Stimulated activated CD4-positive, alpha-beta T cell treated with anti-CD3 and anti-CD28 coated beads, Interleukin-15, amount 100 ng/mL, for 1 hour (primary cell): ENCODE measurements at places on chromosomes 4 and X.

DNA sequence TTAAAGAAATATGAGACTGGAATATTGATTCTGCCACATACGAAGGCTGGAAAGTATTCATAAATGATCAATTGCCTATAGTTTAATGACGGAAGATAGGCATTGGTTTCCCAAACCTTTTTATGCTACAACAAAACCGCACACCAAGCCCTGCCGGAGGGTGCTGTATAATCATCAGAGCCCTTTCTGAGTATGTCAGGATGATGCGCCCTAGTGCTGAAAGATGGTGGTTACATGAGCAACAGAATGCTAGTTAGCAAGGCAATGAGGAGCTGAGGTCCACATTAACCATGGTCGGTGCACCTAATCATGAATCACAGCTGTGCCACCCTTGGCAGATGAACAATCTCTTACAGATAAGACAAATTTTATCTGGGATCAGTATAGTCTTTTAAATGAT, 491.1 kb downstream of the PACRGL start:
- no peak for DNase-seq

DNA sequence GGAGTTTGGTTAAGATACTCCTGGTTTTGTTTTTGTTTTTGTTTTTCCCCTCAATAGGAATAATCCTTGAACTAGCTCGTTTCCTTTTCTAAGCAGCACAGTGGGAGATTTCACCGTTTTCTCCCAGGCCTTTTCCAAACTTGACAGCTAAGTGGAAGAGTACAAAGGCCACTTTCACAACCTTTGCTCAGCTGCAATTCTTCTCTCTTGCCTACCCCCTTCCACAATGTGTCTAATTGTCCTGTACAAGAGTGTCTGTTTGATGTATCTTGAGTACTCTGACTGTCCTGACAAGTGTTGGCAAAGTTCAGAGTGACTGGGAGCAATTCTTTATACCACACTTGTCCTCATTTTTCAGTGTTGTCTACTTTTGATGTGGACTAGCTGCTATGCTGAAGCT, 674.3 kb upstream of the AMOT start:
- DNase-seq, result no peak

DNA sequence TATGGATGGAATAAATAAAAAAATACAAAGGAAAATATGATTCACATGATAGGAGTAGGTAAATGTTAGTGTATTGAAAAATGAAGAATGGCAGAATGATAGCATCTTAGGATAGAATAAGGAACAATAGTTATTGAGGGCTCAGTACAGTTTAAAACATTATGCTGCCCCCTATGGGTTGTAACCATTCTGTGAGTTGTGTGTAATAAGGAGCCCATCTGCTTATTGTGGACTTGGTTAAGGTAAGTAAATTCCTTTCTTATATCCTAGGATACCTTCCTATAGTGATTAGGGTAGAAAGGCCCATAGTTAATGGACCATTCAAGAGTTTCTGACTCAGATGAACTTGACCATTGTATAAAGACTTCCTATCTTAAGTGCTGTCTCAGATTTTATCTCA, 195.8 kb downstream of the PDHA2 start:
- DNase-seq, result no peak

GRCh38 chrX:11261260-11261659, 32.0 kb upstream of the AMELX start:
- DNase-seq, result no peak

DNA sequence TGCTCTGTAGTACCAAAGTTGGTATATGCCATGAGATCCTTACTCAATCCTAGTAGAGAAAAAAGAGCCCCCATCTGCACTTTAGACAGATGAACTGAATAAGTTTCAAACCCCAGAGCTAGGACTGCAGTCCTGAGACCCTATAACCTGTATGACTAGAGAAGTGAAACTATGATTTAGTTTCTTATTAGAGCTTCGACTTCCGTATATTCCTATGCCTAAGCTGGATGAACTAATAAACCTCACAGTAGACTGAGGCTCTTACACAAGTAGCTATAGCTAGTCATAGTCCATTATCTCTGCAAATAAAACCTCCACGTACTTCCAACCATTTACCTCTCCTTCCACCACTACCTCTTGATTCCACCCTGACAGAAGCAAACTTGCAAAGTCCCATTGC, 6.3 kb upstream of the OTUD4 start:
- DNase-seq, result no peak

- DNase-seq, result no peak
Measured at GRCh38 chrX:150846130-150846529, 52.3 kb downstream of the CD99L2 start.

- DNase-seq, result no peak
Measured at GRCh38 chrX:98141466-98141865, 1257.8 kb downstream of the RPA4 start.

- DNase-seq, result no peak
Measured at GRCh38 chr4:184190711-184191110, 27.0 kb downstream of the ENPP6 start.

- no peak for DNase-seq
Measured at GRCh38 chrX:153770601-153771414, 6.8 kb downstream of the PLXNB3 start.

GRCh38 chr4:88939697-88940096, 117.3 kb downstream of the FAM13A start:
- no peak for DNase-seq

- DNase-seq, result peak; percentile 55
Measured at GRCh38 chrX:107716816-107717700, 58.5 kb downstream of the TSC22D3 start.

DNA sequence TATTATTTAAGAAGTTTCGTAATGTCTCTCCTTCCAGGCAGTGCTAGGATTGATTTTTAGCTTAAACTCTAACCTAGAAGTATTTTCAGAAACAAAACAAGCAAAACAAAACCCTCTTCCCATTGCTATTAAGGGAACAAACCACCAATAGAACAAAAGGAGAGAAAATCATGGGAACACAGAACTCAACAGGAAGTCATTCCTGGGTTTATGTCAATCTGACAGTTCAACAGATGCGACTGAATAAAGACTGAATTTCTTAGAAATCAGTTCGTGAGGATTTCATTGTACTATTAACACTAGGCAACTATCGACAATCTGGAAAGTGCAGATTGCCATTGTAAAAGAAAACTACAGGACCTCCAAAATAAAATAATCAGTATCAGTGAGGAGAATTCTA, 229.1 kb upstream of the SMIM31 start:
- DNase-seq, result no peak

DNA sequence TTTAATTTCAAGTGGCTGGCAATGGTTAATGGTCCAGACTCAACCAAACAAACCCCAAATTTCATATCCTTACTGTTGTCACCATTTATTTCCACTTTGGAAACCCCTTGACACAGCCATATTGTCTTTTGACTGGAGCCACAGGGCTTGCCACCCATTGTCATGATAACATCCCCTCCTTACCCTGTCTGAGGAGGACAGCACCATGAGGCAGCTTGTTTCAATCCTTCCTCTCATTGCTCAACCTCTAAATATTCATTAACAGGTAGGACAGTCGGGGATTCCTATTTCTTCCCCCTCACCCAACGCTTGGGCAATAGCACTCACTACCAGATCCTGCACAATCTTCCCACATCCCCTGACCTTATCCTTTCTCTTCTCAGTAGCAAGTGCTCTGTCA, 92.1 kb downstream of the CEP135 start:
- no peak for DNase-seq

- DNase-seq, result no peak
Measured at GRCh38 chr4:108272046-108272445, 103.3 kb upstream of the LEF1 start.

- DNase-seq, result no peak
Measured at GRCh38 chr4:74540193-74540592, 95.3 kb downstream of the AREG start.

DNA sequence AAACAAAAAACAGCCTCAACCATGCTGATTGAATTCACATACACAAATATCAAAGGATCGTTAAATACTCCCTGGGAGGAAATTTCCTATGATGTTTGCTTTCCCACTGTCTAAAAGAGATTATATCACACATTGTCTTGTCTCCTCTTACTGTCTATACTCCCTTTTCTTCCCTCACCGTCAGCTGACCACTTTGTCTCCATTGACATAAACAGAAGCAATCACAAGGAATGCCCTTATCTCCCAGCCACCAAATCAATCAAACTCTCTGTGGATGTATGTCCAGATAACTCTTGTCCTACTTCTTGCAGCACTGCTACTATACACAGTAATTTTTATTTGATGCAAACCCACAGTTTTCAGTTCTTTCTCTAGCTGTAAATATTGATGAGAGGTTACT, 12.2 kb upstream of the NUDT9 start:
- DNase-seq, result no peak

GRCh38 chrX:2592279-2592678, 91.5 kb upstream of the DHRSX start:
- DNase-seq, result no peak

GRCh38 chr4:112766422-112766821, 129.5 kb downstream of the LARP7 start:
- no peak for DNase-seq

GRCh38 chrX:31435592-31435991, 363.8 kb upstream of the FTHL17 start:
- no peak for DNase-seq

DNA sequence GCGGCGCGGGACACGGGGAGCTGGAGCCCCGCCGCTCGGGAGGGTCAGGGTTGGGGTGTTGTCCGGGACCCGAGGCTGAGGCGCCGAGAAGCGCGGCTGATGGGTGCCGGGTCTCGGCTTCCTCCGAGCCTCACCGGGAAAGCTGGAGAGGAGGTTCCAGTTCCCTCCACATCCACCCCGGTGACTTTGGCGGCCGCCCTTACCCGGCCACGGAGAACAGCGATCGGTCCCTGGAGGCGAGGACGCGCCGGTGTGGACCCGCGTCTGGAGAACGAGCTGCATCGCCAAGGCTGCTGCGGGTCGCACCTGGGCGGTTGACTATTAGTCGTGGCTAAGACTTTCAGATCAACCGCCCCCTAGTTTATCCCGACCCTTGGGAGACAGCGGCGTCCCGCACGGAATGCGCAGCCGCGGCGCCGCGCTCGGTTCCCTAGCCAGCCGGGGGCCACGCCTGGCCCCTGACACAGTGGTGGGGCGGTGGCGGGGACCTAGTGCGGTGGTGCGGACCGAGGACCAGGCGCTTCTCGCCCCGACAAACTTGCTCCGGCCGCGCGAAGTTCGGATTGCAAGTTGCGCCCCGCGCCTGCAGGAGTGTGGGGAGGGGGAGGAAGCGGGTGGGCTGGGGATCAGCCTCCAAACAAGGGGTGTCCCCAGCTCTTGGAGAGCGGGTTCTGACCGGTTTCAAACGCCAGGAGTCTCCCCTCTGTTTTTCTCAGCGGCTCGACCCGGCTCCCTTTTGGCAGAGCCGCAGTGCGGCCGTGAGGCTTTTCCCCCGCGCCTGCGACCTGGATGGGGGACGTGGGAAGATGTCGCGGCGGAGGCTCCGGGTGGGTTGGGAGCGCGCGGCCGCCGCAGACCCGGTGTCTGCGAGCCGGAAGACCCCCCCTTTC, 568 bp downstream of the FHDC1 start:
- DNase-seq, result no peak

- no peak for DNase-seq
Measured at GRCh38 chr4:124868495-124868894, 156.0 kb upstream of the ANKRD50 start.
